ENCODE measurements at places on chromosomes 11 and 22.

DNA sequence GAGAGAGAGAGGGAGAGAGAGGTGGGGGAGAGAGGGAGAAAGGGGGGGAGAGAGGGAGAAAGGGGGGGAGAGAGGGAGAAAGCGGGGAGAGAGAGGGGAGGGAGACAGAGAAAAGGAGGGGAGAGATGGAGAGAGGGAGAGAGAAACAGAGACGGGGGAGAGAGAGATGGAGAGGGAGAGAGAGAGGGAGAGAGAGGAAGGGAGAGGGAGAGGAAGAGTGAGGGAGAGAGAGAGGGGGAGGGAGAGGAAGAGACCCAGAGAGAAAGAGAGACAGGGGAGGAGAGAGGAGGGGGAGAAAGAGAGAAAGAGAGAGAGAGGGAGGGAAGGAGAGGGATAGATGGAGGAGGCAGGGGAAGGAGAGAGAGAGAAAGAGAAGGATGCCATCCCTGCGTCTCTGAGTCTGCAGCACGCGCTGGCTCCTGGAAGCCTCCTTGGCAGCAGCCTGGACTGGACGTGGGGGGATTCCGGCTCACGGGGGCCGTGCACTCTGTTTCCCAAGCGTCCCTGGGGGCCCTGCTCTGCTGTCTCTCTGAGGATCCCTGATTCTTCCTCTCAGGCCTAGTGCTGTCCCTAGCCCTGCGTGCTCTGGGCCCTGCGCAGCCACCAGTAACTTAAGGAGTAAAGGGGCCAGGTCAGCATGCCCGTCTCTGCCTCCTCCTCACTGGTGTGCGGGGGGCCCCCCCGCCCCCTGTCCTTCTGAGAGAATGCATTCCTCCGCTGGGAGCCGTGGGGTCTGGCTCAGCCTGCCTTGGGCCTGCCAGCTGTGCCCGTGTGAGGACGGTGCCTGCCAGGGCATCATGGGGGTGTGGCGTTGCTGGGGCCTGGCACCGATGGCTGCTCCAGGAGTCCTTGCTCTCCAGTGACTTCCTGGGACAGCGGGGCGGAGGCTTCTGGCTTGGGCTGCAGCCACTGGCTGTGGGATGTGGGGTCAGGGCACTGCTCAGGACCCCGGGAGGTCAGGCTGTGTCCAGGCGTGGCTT, 429.5 kb downstream of the TBC1D22A start:
- peak; percentile 5 for DNase-seq

GRCh38 chr22:49500942-49501395, 326.7 kb downstream of the BRD1 start:
- no peak for DNase-seq

GRCh38 chr11:93986716-93987115, 34.4 kb upstream of the HEPHL1 start:
- no peak for DNase-seq

GRCh38 chr11:20050551-20051333, 109.5 kb downstream of the DBX1 start:
- no peak for DNase-seq

DNA sequence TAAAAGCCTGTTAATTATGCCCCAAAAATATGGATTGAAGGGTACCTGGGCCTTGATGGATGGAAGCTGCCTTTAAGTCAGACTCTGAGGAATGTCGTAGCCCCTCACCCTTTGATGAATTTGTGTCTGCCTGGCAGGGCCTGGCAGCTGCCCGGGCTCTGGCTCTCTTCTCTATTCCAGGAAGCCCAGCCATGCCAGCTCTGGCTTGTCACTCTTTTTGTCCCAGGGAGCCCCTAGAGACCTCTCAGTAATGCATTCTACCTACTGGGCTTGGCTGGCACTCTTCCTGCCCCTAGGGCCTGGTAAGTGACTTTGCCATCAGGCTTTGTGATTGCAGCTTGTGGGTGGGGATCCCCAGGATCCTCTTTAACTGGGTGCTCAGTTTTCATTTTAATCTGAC, 103.8 kb downstream of the GRIK4 start:
- DNase-seq: no peak

DNA sequence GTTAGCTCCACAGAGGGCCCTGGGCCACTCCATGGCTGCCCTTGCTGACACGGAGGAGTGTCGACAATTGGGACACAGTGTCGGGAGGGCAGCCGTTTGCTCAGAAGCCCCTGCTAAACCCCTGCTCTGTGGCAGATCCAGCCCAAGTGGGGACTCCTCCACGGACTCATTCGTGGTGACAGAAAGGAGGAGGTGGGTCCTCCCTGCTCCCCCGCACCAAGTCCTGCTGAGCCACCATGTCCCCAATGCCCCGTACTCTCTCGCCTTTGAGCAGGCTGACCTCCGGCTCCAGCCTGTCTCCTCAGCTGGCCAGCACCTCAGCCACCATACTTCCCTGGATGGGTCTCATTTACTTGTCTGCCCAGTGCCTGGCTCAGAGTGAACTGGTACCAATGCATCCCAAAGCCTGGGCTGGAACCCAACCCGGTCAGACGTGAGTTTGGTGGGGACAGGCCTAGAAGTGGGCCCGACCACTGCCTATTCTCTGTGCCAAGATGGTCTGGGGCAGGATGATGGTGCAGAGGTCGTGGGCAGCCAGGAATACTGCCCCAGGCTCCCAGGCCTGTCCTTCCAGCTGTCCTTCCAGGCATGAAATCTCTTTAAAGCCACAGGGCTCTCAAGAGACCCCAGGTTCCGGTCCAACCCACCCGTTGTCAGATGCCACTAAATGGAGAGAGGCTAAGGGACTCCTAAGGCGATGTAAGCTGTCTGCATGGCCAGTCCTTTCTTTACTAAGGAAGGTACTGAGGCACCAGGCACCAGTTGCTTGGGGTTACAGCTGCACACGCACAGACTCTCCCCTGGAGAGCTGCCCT, 4.3 kb downstream of the CBX6 start:
- DNase-seq: no peak

DNA sequence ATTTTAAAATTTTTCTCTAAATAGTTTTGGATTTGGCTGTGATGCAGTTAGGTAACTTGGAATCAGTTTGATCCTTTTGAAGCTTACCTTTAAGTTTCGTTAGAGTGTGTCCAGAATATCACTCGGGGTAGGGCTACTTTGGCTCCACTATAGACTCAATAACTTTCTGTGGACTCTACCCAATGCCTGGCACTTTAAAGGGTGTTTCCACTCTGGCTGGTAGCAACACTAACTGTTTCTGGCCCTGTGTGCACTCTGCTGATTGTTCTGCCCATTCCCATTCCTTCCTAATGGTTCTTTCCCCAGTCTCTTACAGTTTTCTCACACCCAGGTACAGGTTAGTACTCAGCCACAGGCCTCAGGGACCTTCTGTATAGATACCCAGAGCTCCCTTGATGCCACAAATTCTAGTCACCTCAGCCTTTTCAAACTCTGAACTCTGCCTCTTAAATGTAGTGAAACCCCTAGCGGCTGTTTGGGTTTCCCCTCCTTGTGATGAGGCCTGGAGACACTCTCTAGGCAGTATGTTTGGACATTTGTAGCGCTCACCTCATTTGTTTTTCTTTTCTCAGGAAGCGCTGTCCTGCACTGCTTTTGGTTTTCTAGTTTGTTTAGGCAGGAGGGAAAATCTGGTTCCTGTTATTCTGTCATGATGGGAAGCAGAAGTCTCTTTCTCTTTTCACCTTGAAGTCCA, 16.8 kb downstream of the CUL5 start:
- DNase-seq: no peak

DNA sequence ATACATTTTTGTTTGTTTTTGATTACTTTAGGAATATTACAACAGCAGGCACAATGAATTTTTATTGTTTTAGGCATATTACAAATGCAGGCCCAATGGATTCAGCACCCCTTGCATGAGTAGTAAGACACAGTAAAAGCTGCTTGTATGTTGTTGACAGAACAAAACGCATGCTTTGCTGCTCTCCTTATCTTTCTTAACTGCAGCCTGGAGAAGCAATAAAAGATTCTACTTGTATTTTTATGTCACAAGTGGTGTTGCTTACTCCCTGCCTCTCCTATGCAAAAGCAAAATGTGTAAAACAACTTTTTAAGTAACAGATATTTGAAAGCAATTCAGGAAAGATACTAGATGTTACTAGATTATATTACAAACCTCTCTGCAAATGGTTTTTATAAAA, 73.9 kb downstream of the TRPC6 start:
- DNase-seq: no peak

Data from T-helper 17 cell (primary cell).